ENCODE measurements at places on chromosomes 16 and 17. TPM values are rescaled to one million over a fixed set of nuclear protein-coding genes. Genes with fewer than 3 reads are reported as not detected.

SMPD3 gene
- polyA plus RNA-seq: 1.8 TPM

CCL7 gene
- polyA plus RNA-seq: not detected

ZNF205 gene
- polyA plus RNA-seq: not detected

TAC4 gene
- polyA plus RNA-seq: not detected

GPR142 gene
- not detected for polyA plus RNA-seq

APOBR gene
- polyA plus RNA-seq: 0.22 TPM

ADAD2 gene
- polyA plus RNA-seq: not detected

KRT39 gene
- polyA plus RNA-seq: not detected

ADAMTS18 gene
- polyA plus RNA-seq: not detected

RSKR gene
- not detected for polyA plus RNA-seq

SLC9A5 gene
- 0.18 TPM for polyA plus RNA-seq

DHX58 gene
- 24.7 TPM for polyA plus RNA-seq

PIK3R5 gene
- 47.6 TPM for polyA plus RNA-seq

STX1B gene
- 0.37 TPM for polyA plus RNA-seq

MT1M gene
- not detected for polyA plus RNA-seq

UNK gene
- 21.5 TPM for polyA plus RNA-seq

ZFHX3 gene
- polyA plus RNA-seq: 0.21 TPM

GAS2L2 gene
- polyA plus RNA-seq: not detected

GALR2 gene
- 0.13 TPM for polyA plus RNA-seq

All from naive thymus-derived CD4-positive, alpha-beta T cell (primary cell).